ENCODE measurements at places on chromosomes 6 and 20. TPM values are rescaled to one million over a fixed set of nuclear protein-coding genes. Genes with fewer than 3 reads are reported as not detected.
A peak's percentile ranks its signal among the peaks of the same experiment; 100 is the strongest.

- H3K4me3 ChIP-seq = no peak overlapping the region
- no peaks in the 10 kb centered on the region for H3K27me3 ChIP-seq
- peak; percentile 87 for DNase-seq
Measured at GRCh38 chr20:38764567-38765318, 16.5 kb downstream of the ACTR5 start.

- no peak overlapping the region for H3K27ac ChIP-seq
- no peak overlapping the region for H3K4me3 ChIP-seq
- H3K4me1 ChIP-seq = no peaks in the 10 kb centered on the region
- H3K36me3 ChIP-seq = no peaks in the 10 kb centered on the region
- DNase-seq = no peak
- no peaks in the 10 kb centered on the region for H3K27me3 ChIP-seq
Measured at GRCh38 chr6:139847457-139847813, 473.0 kb upstream of the CITED2 start.

GRCh38 chr6:84749181-84749580 lies 15.2 kb downstream of the TBX18 start:
- H3K4me1 ChIP-seq = no peaks in the 10 kb centered on the region
- H3K4me3 ChIP-seq = no peak overlapping the region
- DNase-seq = no peak
- H3K36me3 ChIP-seq = no peaks in the 10 kb centered on the region
- H3K27ac ChIP-seq = no peak overlapping the region
- no peaks in the 10 kb centered on the region for H3K27me3 ChIP-seq

- H3K36me3 ChIP-seq = no peaks in the 10 kb centered on the region
- H3K4me3 ChIP-seq = no peak overlapping the region
- no peaks in the 10 kb centered on the region for H3K27me3 ChIP-seq
- no peak overlapping the region for H3K27ac ChIP-seq
- no peak for DNase-seq
Measured at GRCh38 chr6:21159465-21159864, 434.1 kb upstream of the SOX4 start.

DNA sequence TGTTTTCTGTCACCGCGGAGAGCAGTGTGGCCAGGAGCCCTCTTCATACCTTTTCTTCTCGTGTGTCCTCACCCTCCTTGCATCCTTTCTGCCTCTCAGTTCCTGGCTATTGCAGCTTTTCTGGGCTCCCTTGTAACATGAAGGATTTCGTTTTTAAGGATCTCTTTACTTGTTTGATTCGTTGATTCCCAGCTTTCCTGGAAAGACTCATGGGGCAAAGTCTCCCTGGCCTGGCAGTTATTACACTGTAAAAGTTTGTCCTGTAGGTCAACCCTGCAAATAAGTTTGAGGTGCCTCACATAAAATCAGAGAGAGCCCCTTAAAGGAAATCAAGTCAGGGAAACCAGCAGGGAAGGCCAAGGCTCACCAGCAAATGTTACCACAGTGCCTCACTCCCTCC lies 70.1 kb downstream of the ISM1 start:
- no peaks in the 10 kb centered on the region for H3K27me3 ChIP-seq
- no peak for DNase-seq
- H3K36me3 ChIP-seq = no peaks in the 10 kb centered on the region
- H3K27ac ChIP-seq = no peak overlapping the region
- H3K4me3 ChIP-seq = no peak overlapping the region

GRCh38 chr6:140779341-140779740 lies 1353.4 kb upstream of the GJE1 start:
- no peak for DNase-seq
- no peaks in the 10 kb centered on the region for H3K4me1 ChIP-seq
- H3K4me3 ChIP-seq = no peak overlapping the region
- no peaks in the 10 kb centered on the region for H3K27me3 ChIP-seq
- H3K36me3 ChIP-seq = no peaks in the 10 kb centered on the region
- H3K27ac ChIP-seq = no peak overlapping the region

DNA sequence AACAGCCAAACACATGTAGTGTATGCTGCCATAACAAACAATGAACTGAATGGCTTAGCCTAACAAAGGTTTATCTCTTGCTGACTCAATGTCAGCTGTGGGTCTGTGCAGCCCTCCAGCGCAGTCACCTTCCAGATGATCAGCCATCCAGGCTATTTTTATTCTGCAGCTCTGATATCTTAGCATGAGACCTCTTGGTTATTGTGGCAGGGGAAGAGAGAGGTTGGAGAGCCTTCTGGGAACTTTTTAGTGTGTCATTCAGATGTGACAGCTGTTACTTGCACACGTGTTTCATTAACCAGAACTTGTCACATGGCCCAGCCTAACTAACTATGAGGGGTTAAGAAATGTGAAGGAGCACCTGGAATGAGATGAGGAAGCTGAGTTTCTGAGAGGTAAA lies 202.5 kb downstream of the DHX35 start:
- H3K4me3 ChIP-seq = no peak overlapping the region
- DNase-seq = no peak
- no peaks in the 10 kb centered on the region for H3K36me3 ChIP-seq

The MAP1LC3A gene
- not detected for total RNA-seq

The LIN28B gene
- total RNA-seq = 0.25 TPM

Measured in HCT116 (cell line).